GM23248 (cell line): ENCODE measurements at places on chromosomes 1 and 21. TPM values are rescaled to one million over a fixed set of nuclear protein-coding genes. Genes with fewer than 3 reads are reported as not detected.

- no peaks in the 10 kb centered on the region for H3K36me3 ChIP-seq
- H3K4me3 ChIP-seq, result no peak overlapping the region
- H3K4me1 ChIP-seq, result peaks cover 6% of the 10 kb centered on the region
- no peaks in the 10 kb centered on the region; the same call in 1 of the 2 replicates for H3K27me3 ChIP-seq
- no peak overlapping the region for H3K27ac ChIP-seq
- no peak for DNase-seq
These were observed 11.4 kb upstream of the RNF187 start for GRCh38 chr1:228475812-228476211.

GRCh38 chr1:1021010-1021919, 1.3 kb downstream of the AGRN start:
- no peaks in the 10 kb centered on the region for H3K36me3 ChIP-seq
- H3K4me3 ChIP-seq, result peak overlapping the region; percentile 70
- DNase-seq, result peak; percentile 78

DNA sequence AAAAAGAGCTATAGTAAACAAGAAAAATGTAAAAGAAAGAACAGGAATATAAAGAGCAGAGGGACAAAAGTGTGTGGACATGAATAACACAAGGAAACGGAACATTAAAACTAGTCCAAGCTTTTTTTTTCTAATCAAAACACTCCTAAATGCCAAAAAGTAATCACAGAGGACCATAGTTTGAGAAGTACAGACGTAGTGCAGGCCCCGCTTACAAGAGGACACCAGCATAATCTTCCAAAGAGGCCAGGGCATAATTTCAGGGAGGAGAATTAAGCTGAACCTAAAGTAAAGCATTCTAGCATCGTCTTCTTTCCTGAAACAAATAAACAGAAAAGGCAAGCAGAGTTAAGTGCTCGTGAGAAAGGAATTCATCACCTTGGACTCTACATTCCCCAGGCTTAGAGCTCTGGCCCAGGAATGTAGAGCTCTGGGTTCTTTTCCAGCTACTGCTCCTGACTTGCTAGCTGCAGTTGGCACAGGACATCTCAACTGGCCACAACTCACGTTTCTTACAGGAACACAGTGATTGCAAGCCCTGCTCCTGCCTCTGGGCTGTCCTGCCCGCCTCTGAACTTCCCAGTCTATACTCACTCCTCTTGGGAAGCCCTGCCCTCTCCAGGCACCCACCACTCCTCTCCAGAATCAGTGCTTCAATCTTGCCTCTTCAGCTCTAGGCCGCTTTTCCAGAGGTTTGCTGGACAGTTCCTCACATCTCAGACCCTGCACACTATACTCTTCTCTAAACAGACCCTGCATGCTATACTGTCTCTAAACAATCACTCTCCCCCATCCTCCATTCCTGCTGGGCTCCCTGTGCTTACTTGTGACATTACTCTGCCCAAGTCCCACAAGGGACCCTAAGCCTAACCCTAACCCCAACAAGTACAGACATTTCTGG, 9.8 kb downstream of the RGS8 start:
- DNase-seq, result peak; percentile 21
- no peak overlapping the region for H3K27ac ChIP-seq
- H3K36me3 ChIP-seq, result no peaks in the 10 kb centered on the region
- H3K4me1 ChIP-seq, result no peaks in the 10 kb centered on the region
- H3K27me3 ChIP-seq, result peaks cover 64% of the 10 kb centered on the region

DNA sequence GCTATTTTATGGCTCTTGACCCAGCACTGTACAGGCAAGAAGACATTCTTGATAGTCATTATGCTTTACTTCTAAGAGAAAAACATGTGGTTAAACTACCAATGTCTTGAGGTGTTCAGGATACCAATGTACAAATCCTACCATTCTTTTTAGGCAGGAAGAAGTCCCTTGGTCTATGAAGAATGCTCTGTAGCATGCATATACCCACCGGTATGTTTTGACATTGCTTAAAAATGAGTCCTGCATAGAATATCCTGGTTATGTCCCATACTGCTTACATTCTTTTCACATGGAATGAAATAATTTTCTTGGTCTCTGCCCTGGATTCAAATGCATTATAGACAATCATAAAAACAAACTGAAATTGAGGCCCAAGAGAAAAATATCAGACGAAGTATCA, 4.8 kb downstream of the KRTAP27-1 start:
- no peaks in the 10 kb centered on the region for H3K4me1 ChIP-seq
- H3K27ac ChIP-seq, result no peak overlapping the region
- no peaks in the 10 kb centered on the region for H3K36me3 ChIP-seq

GRCh38 chr1:145947551-145947950, 10.3 kb downstream of the LIX1L start:
- no peak overlapping the region for H3K27ac ChIP-seq
- H3K36me3 ChIP-seq, result peaks cover 12% of the 10 kb centered on the region; the same call in 1 of the 2 replicates
- peaks cover 4% of the 10 kb centered on the region; the same call in 1 of the 2 replicates for H3K4me1 ChIP-seq
- H3K27me3 ChIP-seq, result no peaks in the 10 kb centered on the region
- H3K4me3 ChIP-seq, result no peak overlapping the region

DNA sequence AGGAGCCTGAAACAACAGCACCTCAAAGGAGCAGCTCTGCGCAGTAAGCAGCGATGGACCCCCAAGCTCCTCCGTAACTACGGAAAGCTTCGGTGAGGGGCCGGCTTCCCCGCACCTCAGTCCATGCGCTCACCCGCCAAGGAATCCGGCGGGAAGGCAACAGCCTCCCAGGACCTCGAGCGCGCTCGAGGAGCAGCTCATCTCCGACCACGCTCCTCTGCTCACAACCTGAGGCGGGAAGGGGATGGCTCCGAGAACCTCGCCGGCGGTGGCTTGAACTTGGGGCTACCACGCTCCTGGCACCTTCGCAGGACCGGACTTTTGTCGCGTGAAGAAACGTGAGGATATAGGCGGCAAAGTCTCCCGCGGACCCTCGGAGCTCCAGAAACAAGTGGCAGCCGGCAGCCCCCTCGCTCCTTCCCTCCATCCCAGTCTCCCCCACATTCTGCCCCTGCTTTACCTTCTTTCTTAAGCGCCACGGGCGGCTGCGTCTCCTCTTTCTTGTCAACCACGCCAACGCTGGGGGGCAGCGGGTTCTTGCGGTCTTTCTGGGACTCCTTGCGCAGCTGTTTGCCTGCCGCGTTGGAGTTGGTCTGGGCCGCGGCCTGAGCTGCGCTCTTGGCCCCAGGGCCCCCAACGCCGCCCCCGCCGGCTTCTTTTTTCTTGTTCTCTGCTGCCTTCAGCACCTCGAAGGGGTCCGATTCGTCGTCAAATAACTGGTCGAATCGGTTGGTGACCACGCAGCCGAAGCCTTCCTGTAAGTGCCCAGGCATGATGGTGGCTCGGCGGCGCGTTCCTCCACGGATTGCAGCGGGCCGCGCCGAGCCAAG, 459 bp downstream of the SERBP1 start:
- peaks cover 20% of the 10 kb centered on the region; the same call in 1 of the 2 replicates for H3K4me1 ChIP-seq
- no peaks in the 10 kb centered on the region for H3K27me3 ChIP-seq
- peak overlapping the region; percentile 66 for H3K27ac ChIP-seq
- DNase-seq, result peak; percentile 73
- peak overlapping the region; percentile 96 for H3K4me3 ChIP-seq

DNA sequence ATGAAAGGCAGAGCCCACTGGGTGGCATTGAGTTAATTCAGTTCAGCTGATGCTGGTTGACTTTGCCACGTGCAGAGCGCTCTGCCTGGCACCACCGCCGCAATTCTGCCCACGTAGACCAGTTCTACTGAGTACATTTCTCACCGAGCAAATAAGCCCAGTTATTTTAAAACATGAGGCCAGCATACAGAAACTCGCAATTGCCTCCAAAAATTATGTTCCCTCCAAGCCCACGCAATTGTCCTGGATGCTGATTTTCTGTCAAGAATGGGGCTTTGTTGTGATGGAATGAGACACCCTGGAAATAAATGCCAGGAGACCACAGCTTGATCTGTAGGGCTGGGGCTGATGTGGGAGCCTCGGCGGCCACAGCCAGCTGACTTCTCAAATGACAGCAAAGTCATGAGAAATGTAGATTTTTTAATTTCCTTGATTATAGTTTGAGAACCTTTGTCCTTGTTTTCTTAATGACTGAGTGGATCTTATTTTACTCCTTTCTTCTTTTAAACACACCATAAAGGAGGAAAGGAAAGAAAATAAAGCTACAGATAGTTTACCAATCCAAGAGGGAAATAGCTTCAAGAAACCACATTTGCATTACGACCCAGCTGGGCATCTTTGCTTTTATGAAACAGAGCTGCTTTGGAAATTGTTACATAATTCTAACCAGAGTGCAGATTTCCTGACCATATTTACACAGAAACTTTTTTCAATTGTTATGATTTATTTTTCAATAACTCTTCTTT, 11.6 kb upstream of the PARP1 start:
- DNase-seq, result peak; percentile 23
- no peak overlapping the region for H3K4me3 ChIP-seq
- peaks cover 18% of the 10 kb centered on the region for H3K27me3 ChIP-seq
- H3K27ac ChIP-seq, result no peak overlapping the region
- H3K4me1 ChIP-seq, result no peaks in the 10 kb centered on the region

GRCh38 chr1:205577874-205578658, 53.7 kb downstream of the ELK4 start:
- no peaks in the 10 kb centered on the region for H3K4me1 ChIP-seq
- no peak overlapping the region for H3K4me3 ChIP-seq
- H3K27ac ChIP-seq, result no peak overlapping the region
- peaks cover 71% of the 10 kb centered on the region for H3K27me3 ChIP-seq

DNA sequence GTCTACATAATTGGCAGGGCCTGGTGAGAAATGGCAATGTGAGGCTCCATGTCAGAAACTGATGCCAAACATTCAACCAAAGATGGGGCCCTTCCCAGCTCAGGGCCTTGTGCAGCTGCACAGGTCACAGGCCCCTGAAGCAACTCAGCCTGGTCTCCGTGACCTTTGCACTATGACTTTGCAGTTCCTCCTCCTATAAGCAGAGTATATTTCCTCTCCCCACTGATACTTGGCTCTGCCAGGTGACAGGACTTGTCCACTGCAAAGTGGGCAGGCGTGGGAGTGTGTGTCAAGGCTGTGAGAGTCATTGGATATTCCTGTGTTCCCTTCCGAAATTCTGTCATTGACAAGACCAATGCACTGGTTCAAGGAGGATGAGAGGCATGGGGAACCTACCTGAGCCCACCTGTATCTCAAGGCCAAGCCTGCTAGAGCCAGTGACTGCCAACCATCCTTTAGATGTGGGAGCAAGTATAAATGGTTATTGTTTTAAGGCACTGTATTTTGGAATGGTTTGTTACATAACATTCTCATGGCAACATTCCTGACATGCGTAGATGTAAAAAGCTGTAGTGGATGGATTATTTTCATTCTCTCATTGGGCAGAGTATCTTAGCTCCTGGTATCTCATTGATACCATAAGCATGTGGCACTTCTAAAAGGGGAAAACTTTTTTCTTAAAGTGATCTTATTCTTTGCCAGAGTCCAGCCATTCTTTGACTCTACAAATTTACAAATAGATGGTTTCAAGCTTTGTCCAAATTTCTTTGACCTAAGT, 75.2 kb downstream of the CNIH3 start:
- H3K27me3 ChIP-seq, result no peaks in the 10 kb centered on the region
- DNase-seq, result no peak
- H3K27ac ChIP-seq, result no peak overlapping the region
- no peaks in the 10 kb centered on the region for H3K36me3 ChIP-seq
- H3K4me3 ChIP-seq, result no peak overlapping the region

DNA sequence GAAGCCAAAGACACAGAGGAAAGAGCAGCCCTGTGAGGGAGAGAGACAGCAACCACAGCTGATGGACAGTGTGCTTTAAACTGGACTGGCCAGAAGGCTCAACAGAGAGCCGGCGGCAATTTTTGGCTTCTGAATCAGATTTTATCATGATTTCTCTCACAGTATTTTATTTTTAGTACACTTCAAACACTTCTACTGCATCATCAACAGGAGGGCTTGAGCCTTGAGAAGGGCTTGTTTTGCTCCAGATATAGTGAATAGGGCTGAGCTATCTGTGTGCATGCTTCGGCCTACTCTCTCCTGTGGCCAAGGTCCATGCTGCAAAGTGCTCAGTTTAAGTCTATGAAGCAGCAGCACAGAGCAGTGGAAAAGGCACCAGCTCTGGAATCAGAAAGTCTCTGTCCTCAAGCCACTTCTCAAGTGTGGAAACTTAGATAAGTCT, 33.3 kb downstream of the ADCY10 start:
- H3K27me3 ChIP-seq, result no peaks in the 10 kb centered on the region
- H3K36me3 ChIP-seq, result no peaks in the 10 kb centered on the region
- no peak overlapping the region for H3K4me3 ChIP-seq
- DNase-seq, result no peak
- no peak overlapping the region for H3K27ac ChIP-seq

DNA sequence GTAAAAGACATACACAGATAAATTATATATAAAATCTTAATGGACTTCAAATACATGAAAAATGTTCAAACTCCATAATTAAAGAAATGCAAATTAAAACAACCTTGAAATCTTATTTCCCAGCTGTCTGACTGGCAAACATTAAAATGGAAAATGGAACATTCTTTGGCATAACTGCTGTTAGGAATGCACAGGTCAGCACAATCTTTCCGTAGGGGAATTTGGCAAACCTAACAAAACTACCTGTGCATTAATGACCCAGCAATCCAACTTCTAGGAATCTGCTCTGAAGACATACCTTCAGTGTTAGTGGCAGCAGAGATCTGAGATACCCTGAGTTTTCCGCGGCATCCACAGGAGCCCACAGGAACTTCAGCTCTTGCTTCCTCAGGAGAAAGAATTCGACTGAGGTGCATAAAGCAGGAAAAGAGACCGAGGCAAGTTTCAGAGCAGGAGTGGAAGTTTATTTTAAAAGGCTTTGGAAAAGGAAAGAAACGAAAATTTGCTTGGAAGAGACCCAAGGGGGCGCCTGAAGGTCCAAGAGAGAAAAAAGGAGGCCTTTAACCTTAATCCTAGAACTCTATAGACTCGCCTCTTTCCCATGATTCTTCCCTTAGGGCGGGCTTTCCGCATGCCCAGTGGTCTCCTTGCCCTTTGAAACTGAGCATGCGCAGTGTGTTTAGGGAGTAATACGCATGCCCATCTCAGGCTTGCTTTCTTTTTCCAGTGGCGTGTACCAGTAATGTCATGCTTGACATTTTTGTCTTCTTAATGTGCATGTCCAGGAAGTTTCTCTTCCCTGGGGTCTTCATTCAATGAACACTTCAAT, 24.8 kb downstream of the LYPD8 start:
- no peaks in the 10 kb centered on the region for H3K4me1 ChIP-seq
- H3K27me3 ChIP-seq, result no peaks in the 10 kb centered on the region
- 0 out of 2 replicates have a peak overlapping the region, but pooled peaks have one; percentile 32 for H3K4me3 ChIP-seq
- DNase-seq, result peak; percentile 17

DNA sequence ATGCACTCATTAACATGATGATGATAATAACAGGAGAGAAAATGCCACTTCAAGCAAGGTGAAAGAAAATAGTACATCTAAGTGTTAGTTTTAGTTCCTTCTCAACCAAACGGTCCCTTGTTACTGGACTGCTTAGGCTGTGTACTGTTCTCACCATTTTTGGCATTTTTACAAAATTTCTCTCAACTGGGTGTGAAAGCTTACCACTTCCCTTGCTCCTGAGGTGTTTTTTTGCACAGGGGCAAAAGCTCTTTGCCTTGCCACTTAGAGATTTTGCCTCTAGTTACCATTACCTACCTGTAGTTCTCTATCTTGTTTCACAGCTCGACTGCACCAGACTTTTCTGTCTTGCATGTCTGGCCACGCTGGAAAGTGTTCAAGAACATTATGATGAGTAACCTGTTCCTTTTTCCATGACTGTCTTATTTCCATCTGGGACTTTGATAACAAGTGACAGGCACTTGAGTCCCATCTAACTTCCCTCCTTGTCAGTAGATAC, 10.7 kb downstream of the NEK7 start:
- peaks cover 3% of the 10 kb centered on the region; the same call in 1 of the 2 replicates for H3K36me3 ChIP-seq
- no peaks in the 10 kb centered on the region for H3K27me3 ChIP-seq
- no peak overlapping the region for H3K4me3 ChIP-seq
- H3K27ac ChIP-seq, result peak overlapping the region; percentile 51

Gene PFKFB2
- total RNA-seq, result 3.7 and 4.2 TPM in 2 replicates

Gene CFHR4
- total RNA-seq, result not detected in 2 replicates

Gene C2CD2
- 11.5 and 12.2 TPM in 2 replicates for total RNA-seq

Gene COL11A1
- total RNA-seq, result 10.0 and 10.2 TPM in 2 replicates

Gene CD84
- not detected in 2 replicates for total RNA-seq

Gene GPR25
- not detected in 2 replicates for total RNA-seq

Gene CLCA1
- not detected in 2 replicates for total RNA-seq

Gene DISP3
- total RNA-seq, result not detected in 2 replicates

Gene KLHDC7A
- total RNA-seq, result not detected in 2 replicates
